ENCODE measurements at places on chromosomes 4 and X.

DNA sequence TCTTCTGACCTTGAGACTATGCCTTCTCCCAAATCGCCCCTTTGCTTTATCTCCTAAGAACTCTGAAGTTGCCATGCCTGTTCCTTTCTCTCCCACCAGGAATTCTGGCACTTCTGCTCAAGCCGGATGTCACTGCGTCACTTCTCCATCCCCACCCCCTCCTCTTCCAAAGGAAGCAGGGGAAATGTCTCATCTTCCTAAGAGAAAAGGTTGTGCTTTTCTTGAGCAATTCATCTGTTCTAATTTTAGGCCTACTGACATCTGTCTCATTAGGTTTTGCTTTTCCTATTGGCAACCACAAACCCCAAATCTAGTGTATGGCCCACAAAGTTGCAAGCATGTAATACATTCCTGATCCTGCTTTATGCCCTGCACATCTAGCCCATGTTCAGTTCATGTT lies 163.1 kb upstream of the PLAC1 start:
- DNase-seq: no peak

GRCh38 chrX:68989865-68990606 lies 161.2 kb downstream of the EFNB1 start:
- DNase-seq: no peak

DNA sequence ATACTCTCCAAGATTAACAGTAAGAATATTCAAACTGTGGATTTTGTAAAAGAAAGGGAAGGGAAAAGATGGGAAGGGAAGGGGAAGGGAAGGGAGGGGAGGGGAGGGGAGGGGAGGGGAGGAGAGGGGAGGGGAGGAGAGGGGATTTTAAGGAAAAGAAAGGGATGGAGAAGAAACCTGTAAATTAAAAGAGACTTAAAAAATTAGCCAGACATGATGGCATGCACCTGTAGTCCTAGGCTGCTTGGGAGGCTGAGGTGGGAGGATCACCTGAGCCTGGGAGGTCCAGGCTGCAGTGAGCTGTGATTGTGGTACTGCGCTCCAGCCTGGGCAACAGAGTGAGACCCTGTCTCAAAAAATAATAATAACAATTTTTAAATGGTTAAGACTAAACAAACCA lies 83.7 kb downstream of the USP46 start:
- DNase-seq: no peak

GRCh38 chr4:80811406-80811805 lies 219.1 kb upstream of the BMP3 start:
- no peak for DNase-seq

GRCh38 chr4:17182888-17183287 lies 284.4 kb upstream of the LDB2 start:
- no peak for DNase-seq

DNA sequence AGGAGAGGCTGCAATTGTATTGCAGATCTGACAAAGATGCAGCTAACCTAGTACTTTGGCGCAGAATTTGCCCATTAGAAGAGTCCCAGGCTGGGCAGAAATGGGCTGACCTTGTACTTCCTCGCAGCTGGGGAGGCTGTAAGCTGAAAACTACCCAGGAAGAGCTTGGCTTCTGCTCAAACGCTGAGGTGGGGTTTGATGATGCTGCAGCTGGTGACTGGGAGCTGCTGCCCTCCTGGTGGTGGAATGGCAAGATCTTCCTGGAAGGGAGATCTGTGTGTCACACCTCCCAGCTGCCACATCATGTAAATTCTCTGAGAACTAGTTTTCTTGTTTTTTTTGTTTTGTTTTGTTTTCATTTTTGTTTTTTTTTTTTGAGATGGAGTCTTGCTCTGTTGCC lies 17.4 kb downstream of the CCNG2 start:
- DNase-seq: no peak

- DNase-seq: no peak
Measured at GRCh38 chr4:8352368-8353157, 83.0 kb downstream of the HTRA3 start.

DNA sequence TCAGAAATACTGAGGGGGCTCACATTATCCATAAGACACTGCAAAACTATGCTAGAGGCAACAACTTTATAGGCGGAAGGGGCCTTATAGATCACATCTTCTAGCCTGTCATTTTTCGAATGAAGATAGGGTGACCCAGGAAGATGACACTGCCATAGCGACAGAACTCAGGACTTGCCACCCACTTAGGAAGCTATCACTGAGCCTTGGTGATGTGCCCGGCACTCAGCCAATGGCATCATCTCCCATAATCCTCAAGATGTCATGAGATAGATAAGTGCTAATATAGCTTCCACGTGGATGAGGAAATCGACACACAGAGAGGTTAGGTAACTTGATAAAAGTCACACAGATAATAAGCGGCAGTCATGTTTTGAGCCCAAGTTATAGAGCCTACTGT lies 346.6 kb downstream of the DHX15 start:
- DNase-seq: no peak

GRCh38 chrX:154039577-154039976 lies 19.9 kb upstream of the IRAK1 start:
- DNase-seq: no peak

GRCh38 chr4:168451744-168452390 lies 28.4 kb downstream of the DDX60L start:
- no peak for DNase-seq

DNA sequence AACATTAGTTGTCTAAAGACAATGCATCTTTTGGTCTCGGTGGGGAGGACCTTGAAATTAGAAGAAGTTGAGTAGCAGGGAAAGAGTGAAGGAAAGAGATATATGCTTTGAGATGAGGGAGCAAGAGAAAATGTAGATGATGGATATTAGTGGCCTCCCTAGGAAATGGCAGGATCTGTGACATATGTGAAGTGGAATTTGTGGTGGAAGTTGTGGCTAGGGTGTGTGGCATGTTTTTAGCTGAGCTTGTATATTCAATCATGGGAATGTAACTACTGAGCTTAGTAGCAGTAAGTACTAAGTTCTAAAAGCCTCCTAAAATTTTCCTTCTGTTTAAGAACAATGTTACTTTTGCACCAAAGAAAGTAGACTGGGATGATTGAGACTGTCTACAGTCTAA lies 382.8 kb upstream of the CTSO start:
- no peak for DNase-seq

DNA sequence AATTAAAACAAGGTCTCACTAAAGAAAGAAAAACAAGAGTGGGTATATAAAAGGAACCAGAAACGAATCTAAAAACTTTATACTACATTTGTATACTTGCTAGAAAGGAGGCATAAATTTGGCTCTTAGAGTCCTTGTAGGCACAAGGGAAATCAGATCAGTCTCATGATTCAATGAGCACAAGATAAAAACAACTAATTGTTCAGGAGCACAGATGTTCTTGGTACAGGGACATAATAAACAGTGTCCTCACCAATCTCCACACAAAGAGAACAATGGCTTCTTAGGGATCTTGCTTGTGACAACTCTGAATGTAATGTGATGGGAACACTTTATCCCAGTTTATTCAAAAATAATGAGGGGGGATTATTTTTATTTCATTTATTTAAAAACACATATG lies 28.3 kb downstream of the TMEM144 start:
- no peak for DNase-seq

DNA sequence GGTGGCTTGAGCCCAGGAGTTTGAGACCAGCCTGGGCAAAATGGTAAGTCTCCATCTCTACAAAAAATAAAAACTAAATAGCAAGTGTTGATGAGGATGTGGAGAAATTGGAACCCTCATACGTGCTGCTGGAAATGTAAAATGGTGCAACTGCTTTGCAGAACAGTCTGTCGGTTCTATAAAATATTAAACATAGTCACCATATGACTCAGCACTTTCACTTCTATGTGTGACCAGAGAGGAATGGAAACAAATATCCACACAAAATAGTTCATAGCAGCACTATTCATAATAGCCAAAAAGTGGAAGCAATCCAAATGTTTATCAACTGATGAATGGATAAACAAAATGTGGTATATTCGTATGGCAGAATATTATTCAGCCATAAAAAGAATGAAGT lies 60.8 kb upstream of the FMR1 start:
- DNase-seq: no peak

GRCh38 chrX:23908219-23909004 lies 606 bp downstream of the CXorf58 start:
- DNase-seq: peak; percentile 10

DNA sequence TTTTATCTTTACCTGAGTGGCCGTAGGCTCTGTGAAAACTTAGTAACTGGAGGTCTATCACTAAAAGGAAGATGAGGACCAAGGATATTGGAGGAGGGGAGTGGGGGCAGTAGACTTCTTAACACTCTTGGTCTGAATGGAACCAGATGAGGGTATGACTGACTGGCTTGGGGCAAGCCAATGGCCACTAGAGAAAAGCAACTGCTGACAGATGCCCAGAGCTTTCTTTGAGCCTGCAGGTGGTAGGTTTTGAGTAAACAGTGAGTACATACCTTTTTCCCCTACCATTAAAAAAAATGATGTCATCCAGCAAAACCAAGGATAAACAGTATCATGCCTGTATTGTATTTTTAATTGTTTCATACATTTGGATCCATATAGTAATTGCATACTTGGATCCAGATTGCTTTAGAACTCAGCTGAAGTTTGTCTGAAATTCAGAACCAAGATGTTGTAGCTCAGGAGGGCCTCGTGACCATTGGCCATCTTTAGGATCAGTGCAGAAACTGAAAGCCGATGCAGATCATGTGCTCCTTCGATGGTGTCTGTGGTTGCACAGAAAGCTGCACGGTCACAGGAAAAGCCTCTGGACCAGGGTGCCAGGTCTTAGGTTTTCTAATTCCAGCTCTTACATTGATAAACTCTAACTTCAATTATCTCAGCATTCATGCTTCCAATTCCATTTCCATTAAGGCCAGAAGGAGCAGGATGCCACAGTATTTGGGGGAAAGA lies 131.0 kb downstream of the PDGFRA start:
- DNase-seq: no peak

- DNase-seq: no peak
Measured at GRCh38 chr4:17558941-17559708, 17.9 kb upstream of the LAP3 start.

GRCh38 chr4:5184606-5185005 lies 133.3 kb downstream of the STK32B start:
- no peak for DNase-seq

GRCh38 chr4:7262134-7262533 lies 69.8 kb downstream of the SORCS2 start:
- no peak for DNase-seq

DNA sequence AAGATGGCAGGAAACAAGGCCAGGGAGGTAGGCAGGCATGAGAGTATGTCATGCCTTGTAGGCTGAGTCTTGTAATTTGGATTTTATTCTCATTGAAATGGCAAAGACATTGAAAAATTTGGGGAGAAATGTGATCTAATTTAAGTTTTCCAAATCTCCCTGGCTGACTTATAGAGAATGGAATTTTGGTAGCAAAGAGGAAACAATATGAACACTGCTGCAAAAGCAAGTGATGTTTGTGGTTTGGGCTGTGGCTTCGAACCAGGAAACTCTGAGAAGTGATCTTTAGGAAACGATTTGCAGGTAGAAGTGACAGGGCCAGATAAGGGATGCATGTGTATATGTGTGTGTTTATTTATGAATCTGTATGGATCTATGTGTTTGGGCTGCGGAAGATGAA lies 35.6 kb downstream of the ARSJ start:
- DNase-seq: no peak

GRCh38 chr4:126247409-126247808 lies 932.7 kb downstream of the FAT4 start:
- no peak for DNase-seq

- no peak for DNase-seq
Measured at GRCh38 chr4:118911238-118911703, 22.6 kb downstream of the SYNPO2 start.

DNA sequence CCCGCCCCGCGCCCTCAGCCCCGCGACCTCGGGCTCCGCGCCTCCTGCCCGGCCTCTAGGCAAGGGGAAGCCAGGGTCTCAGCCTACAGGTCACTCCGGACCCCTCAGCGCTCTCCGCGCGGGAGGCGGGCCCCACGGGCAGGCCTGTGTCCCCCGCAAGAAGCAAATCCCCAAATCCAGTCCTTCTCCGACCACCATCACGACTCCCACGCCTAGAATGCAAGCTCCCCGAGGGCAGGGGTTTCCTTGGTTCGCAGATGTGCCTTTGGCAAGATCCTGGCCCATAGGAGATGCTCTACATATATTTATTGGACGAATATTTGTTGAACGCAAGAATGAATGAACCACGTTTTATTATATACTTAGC lies 260 bp upstream of the CCDC149 start:
- no peak for DNase-seq

GRCh38 chrX:55279832-55280231 lies 15.1 kb upstream of the PAGE3 start:
- DNase-seq: no peak

DNA sequence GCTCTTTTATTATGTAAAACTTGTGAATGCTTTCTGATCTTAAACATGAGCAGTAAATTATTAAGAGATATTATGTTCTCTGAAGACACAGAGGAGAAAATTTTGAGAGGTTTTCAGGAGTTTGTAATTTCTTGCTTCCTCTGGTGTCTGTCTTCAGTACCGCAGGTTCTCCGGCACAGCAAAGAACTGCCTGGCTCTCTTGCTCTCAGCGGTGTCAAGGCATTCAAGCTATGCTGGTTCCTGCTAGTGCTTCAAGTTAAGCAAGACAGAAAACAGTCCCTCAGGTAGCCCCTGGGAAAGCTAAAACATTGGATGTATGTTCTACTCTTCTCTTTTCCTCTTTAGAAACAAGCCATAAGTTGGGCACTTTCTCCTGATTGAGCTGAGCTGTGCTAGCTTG lies 120.2 kb upstream of the CENPE start:
- no peak for DNase-seq

- no peak for DNase-seq
Measured at GRCh38 chr4:173748353-173748752, 218.3 kb upstream of the HAND2 start.

- no peak for DNase-seq
Measured at GRCh38 chr4:158771776-158772175, 3.0 kb downstream of the FNIP2 start.

DNA sequence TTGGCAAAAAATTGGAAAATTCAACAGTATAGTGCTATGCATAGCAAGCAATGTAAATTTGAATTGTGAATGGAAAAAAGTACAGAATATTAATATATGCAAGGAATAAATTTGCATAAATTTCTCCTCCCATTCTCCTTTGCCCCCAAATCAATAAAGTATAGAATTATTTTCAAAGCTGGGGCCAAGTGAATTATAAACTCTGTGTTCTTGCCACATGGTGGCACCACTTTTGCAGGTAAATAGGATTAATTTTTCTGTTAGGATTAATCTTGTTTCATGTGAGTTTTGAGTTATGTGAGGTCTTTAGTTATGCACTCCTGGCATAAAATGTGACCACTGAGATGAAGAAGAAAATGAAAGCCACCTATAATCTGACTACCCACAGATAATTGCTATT lies 19.9 kb downstream of the COPS4 start:
- no peak for DNase-seq

- DNase-seq: no peak
Measured at GRCh38 chr4:59553063-59553720, 1646.9 kb upstream of the ADGRL3 start.

All from stimulated activated naive CD8-positive, alpha-beta T cell treated with anti-CD3 and anti-CD28 coated beads, Interleukin-15, Interleukin-2, amounts not matched to agents 100 U/mL and 50 U/mL, for 24 hours (primary cell).